ENCODE measurements at places on chromosomes 5 and 9.

GRCh38 chr5:77709993-77710685, 66.0 kb downstream of the TBCA start:
- no peak for DNase-seq

DNA sequence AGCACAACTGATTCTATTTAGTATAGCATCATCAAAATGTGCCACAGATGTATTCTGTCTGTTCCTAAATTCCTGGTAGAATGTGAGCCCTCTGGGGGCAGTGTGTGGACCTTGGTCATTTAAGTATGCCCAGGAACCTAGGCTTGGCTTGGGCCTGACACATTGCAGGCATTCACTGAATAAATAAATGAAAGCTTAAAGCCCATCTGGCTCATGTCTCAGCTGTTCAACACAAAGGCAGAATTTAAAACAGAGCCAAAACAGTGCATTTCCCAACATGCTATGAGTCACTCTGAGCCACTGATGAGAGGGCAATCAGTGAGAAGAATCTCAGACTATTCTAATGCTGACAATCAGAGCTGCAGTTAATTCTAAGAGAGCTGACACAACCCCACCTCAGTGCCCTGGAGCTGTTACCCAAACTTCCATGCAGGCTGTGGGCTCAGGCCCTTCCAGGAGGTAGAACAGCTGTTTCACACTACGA, 8.1 kb downstream of the FAM193B start:
- DNase-seq: no peak

GRCh38 chr9:94553029-94553938, 1.6 kb upstream of the PCAT7 start:
- no peak for DNase-seq

GRCh38 chr5:112532654-112533360, 113.7 kb upstream of the EPB41L4A start:
- no peak for DNase-seq

DNA sequence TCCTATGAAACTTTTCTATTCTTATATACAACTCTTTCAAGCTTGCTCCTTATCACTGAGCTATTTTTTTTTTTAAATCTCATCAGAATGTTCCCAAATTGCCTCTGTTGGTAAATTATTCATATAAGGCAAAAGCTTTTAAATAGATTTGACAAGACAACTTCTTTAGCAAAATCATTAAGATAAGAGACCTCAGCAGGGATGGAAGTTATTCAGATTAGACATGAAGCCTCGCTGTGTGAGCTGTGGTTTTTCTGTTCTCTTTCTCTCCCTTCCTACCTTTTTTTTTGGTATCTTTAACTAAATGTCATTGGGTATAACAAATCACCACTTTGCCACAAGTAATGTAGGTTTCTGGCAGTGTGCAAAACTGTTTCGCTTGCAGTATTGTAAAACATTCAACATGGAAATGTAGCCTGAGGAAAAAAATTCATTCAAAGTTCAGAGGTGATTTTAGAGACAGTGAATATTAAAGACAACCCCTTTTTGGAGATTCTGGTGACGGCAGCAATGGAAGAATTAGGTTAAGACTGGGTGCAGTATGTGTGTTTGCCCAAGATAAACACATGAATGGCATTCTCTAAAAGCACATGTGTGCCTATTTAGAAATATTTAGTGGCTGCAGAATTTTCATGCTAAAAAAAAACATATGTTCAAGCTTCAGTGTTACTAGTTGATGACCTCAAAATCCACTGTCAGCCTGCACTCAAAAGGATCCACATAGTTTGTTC, 467.1 kb downstream of the ZNF608 start:
- no peak for DNase-seq

- no peak for DNase-seq
These were observed 101.6 kb downstream of the RFK start for GRCh38 chr9:76292658-76293057.
